Stimulated activated CD8-positive, alpha-beta memory T cell treated with anti-CD3 and anti-CD28 coated beads, Interleukin-4, amount 100 ng/mL, for 1 hour (primary cell): ENCODE measurements at places on chromosomes 4 and X.
A peak's percentile ranks its signal among the peaks of the same experiment; 100 is the strongest.

- no peak for DNase-seq
These were observed 58.4 kb upstream of the COX18 start for GRCh38 chr4:73127839-73128453.

- no peak for DNase-seq
These were observed 1.0 kb downstream of the SLC10A6 start for GRCh38 chr4:86848136-86848535.

- DNase-seq, result no peak
These were observed 123.2 kb downstream of the SPOCK3 start for GRCh38 chr4:167111092-167111491.

DNA sequence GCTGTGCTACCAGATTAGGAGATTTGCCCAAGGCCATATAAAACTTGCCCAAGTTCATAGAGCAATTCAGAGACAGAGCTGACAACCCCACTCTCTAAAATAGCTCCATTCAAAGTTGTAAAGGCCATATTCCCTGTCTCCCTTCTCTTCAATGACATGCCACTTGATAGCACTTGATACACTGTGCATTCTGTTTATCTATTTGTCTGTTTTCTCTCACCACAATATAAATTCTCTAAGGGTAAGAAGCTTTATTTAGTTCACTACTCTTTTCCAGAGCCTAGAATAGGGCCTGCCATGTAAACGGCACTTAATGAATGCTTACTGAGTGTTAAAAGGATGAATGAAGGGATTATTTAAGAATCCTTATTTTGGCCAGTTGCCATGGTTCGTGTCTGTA lies 24.1 kb upstream of the MAP9 start:
- no peak for DNase-seq

- no peak for DNase-seq
These were observed 117.5 kb downstream of the TSPAN7 start for GRCh38 chrX:38678821-38679220.

DNA sequence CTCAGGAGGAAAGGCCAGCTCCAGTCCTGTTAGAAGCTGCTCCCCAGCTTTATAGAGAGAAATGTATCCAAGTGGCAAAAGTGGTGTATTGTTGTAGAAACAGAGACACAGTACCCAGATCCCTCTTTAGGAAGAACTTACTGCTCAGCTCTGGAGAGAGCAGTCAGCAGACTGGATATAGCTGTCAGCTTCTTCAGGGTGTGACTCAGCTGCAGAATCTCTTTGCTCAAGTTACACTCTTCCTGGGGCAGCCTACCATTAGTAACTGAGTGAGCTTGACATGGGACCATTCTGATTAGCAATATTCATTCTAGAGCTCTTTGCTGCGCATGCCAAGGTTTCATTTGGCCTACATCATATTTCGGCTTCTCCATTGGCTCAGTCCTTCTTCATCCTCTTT lies 40.5 kb downstream of the ATP1B4 start:
- no peak for DNase-seq

DNA sequence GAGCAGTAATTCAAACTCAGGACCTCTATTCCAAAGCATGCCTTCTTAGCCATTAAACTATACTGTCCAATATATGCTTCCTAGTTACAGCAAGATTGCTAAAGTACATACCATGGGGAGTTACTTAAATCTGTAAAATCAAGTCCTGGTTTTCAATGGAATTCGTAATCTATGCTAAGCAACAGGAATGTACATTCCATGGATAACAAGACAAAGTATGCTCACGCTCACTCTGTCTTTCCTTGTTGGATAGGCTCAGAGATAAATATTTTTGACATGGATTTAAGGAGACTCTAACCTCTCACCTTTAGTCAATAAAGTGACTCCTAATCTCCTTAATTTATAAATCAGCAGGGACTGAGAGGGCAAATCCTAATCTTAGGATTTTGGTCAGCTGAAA lies 47.3 kb upstream of the STK26 start:
- DNase-seq, result no peak

GRCh38 chrX:79263550-79263949 lies 103.6 kb downstream of the ITM2A start:
- no peak for DNase-seq

DNA sequence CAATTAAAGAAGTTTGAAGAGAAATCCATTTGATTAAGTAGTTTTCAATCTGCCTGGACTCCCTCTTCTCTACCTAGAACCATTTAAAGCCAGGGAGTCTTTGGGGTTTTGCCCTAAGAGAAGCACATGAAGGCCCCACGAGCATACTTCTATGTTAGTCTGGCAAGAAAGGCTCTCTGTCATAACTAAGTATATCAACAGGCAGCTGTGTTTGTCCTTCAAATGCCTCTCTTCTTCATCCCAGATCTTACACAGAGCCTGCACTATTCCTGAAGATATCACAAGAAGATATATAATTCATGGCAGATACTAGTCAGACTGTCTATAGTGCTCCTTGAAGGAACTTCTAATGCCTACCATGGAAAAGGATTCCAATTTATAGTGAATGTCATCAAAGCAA lies 206.2 kb downstream of the PRDM5 start:
- no peak for DNase-seq

DNA sequence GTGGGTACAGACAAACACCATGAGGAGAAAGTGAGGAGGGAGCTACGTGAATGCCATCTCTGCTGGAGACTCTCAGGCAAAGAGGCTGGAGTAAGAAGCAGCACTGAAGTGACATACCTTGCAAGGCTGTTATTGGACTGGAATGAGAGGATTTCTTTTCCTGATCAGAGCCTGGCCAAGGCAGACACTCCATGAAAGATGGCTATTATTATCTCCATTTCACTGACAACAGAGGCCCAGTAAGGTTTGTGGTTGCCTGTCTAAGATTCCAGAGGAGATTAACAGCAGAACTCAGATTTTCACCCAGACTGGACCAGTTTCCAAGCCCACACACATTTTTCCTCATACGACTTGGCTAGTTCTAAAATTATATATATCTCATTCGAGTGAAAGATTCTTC lies 162.0 kb upstream of the EOLA2 start:
- DNase-seq, result no peak

DNA sequence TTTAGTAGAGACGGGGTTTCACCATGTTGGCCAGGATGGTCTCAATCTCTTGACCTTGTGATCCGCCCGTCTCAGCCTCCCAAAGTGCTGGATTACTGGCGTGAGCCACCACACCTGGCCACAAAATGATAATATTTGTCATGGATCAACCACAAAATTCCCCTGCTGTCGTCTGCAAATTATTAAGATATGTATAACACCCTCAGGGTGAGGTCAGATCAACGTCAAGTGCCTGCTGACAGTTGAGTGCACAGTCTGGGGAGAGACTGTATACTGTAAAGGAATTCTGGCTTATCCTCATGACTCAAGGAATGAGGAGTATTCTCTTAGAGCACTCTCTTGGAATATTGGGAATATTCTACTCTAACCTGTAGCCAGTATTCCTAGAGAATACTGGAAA lies 11.2 kb downstream of the EPGN start:
- no peak for DNase-seq

GRCh38 chr4:141458501-141458900 lies 177.9 kb upstream of the IL15 start:
- DNase-seq, result no peak

DNA sequence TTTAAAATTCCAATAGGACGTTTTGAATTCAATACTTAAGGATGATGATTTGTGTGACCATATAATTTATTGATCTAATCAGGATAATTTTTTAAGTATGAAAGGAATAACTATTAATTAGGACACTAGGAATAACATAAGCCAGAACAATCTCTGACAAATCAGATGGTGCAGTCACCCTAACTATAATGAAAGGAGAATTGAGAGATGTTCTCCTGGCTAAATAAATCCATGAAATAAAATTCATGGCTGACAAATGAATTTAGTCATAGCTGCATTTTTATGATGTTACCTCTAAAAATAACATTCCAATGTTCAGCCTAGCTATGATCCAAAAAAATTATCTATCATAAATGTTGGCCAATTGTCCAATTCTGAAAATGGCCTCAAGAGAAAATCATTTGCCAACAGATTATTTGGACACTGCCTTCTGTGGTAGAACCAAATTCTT lies 190.6 kb upstream of the NEIL3 start:
- no peak for DNase-seq

DNA sequence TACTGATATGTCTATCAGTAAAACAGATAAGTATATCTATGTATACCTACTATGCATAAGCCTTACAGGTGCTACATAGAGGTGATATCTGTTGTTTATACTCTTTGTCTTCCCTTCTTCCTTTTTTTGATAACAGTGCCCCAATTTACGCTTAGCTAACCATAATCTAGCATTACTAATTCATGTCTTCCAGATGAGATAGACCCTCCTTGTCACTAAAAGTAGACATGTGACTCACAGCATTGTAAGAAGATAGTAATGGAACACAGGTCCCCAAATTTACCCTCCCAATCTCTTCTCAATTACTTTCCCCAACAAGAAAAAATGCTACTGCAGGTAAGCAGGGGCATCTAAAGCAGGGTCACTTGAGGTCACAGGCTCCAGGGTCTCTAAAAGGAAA lies 7.9 kb upstream of the NFKB1 start:
- no peak for DNase-seq

- no peak for DNase-seq
These were observed 37.2 kb downstream of the LRP2BP start for GRCh38 chr4:185358514-185358913.

- no peak for DNase-seq
These were observed 1.5 kb downstream of the BMP3 start for GRCh38 chr4:81031796-81032551.

- DNase-seq, result no peak
These were observed 94.2 kb upstream of the NKX1-1 start for GRCh38 chr4:1500231-1500965.

DNA sequence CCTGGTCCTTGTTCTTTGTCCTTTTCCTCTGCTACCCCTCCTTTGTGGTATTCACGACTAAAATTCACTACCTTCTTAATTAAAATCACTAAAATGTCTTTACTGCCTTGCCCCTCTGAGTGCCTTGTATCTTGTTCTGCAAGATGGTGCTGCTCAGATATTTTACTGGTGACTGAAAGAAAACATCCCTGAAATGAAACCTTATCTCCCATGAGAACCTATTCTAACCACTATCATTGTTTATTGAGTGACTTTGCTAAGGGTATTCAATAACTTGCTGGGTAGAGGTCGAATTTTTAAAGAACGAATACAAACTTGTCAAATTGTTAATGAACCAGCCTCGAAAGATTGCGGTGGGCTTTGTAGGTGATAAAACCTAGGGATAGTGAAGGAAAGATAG lies 52.8 kb downstream of the SPRY1 start:
- no peak for DNase-seq

GRCh38 chrX:11472381-11472780 lies 179.2 kb downstream of the AMELX start:
- DNase-seq, result no peak

GRCh38 chr4:142091691-142092182 lies 455.4 kb downstream of the IL15 start:
- DNase-seq, result no peak

- no peak for DNase-seq
These were observed 637.9 kb downstream of the FAT4 start for GRCh38 chr4:125952631-125953030.

DNA sequence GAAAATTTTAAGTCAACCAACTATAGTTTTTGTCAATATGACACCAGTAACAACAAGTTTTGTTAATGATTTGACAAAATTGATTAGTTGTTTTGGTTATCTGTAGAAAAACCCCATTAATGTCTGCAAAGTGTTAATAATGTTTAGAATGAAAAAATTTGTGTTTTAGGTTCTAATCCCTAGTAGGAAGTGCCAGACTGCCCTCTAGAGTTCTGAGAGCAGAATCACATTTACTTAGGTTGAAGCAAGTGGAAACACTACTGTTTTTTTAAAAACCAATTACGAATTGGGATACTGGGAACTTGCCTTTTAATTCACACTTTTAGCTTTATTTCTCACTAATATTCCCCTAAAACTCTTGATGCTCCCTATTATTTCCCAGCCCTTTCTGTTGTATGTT lies 101.1 kb upstream of the CYLC1 start:
- no peak for DNase-seq

- no peak for DNase-seq
These were observed 3.7 kb upstream of the ZNF718 start for GRCh38 chr4:120616-121015.

- DNase-seq, result no peak
These were observed 26.4 kb downstream of the NAT8L start for GRCh38 chr4:2085496-2085901.

DNA sequence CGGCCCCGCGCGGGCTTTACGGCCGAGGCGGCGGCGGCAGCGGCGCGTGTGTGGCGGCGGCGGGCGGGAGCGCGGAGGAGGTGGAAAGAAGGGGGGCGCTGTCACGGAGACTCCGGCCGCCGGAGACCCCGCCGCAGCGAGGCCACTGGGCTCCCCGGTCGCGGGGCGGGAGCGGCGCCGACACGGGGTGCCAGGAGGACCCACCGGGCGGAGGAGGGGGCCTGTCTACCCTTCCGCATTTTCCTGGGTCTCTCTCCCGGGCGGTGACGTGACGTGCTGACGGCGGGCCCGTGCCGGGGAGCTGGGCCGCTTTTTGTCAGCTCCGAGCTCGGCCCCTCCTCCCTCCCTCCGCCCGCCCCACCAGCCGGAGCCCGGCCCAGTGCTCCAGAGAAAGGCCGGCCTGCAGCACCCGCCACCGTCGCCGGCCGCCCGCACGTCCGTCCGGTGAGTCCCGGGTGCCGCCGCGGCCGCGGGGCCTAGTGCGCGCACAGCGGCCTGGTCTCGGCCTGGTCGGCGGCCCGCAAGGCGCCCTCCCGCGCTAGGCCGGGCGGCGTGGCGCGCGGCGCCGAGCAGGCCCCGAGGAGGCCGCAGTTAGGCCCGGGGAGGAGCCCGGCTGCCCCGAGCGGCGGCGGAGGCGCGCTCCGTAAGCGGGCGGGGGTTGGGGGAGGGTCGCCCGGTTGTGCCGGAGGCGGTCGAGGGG lies at the start of gene ZFX:
Gene ZFX (plus strand): TSS at position 379 of the 700 bp plus-strand sequence. CDS start 23,014 bp downstream, outside the sequence.
- peak; percentile 53 for DNase-seq

GRCh38 chr4:114091546-114091945 lies 112.1 kb upstream of the ARSJ start:
- DNase-seq, result no peak

GRCh38 chr4:148813289-148813688 lies 371.1 kb upstream of the NR3C2 start:
- no peak for DNase-seq

DNA sequence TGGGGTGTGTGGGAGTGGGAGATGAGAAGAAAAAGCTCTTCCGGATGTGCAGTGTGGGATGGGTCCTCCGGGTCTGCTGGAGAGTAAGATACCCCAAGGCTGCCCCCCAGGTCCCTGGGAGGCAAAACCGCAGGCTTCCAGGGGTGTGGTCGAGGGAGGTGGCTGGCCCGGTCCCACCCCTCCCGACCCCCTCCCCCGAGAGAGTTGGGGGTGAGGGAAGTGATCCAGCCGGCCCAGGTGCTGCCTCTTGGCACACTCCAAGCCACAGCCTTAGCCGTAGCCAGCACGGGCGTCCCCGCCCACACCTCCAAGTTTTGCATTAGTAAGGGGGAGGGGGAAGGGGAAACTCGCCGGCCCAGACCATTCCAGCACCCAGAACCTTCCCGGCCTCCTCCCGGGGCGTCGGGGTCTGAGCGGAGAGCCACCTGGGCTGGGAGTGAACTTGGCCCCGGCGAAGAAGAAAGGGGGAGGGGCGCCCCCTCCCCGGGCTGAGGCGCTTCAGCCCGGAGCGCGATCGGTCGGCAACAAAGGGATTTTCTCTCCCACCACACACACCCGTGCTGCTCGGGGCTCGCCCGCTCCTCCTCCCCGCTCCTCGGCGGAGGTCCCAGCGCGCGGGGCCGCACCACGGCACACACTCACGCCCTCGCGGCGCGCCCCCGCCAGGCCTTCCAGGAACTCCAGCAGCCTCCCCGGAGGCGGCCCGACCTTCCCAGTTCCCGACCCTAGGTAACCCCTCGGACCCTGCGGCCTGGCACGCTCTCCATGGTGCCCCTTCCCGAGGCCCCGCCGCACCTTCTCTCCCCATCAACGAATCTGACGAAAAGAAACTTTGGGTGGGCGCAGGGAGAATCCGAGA lies 14.4 kb downstream of the BCOR start:
- DNase-seq, result no peak
